NCI-H1930 (cell line): ENCODE measurements at places on chromosomes 7 and 10.

DNA sequence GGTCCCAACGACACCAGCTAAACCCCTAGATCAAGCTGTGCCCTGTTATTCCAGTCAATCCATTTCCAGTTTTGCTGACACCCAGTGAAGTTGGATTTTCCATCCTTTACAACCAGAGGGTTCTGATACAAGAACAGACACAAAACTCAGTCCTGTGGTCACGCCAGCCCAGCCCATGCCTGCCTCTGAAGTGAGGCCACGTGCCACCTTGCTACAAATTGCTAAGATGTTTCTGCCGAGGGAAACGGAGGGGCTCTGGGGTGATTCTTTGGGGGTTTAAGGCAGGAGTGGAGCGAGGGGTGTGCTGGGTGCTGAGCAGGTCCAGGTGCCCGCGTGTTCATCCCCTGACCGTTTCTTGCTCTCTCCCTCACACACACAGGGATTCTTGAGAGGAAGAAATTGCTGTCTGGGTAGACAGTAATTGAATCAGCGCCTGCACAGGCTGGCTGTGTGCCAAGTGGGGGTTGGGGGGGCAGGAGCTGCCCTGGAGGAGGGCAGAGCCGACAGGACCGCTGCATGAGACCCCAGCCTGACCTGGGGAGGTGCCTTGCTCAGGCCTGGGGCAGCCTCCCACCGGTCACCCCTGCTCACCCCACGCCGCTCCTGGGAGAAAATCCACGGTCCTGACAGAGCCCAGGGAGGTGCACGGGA, 38.1 kb downstream of the ADAP1 start:
- DNase-seq: no peak

- no peak for DNase-seq
Measured at GRCh38 chr7:4203626-4204512, 478.2 kb upstream of the FOXK1 start.

- DNase-seq: no peak
Measured at GRCh38 chr7:116443101-116443523, 56.4 kb upstream of the CAV2 start.

GRCh38 chr7:133411395-133411794, 158.5 kb downstream of the EXOC4 start:
- DNase-seq: no peak

DNA sequence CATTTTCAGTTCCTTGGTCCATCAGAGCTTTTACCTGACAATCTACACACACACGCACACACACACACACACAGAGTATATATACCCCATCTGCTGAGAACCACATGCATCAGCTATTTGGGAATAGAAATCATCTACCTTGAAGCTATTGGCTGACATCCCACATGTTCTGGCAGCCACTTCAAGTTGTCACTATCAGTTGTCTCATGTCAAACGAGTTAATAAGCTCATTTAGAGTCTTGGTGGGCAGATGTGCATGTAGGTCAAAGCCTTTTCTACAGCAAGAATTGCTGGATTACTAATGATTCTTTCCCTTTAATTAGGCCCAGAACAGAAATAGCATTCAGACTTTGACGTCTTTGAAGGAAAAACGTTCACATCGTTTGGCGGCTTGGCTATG, 36.8 kb downstream of the COL28A1 start:
- no peak for DNase-seq

- DNase-seq: no peak
Measured at GRCh38 chr7:42624471-42624870, 287.4 kb downstream of the C7orf25 start.

DNA sequence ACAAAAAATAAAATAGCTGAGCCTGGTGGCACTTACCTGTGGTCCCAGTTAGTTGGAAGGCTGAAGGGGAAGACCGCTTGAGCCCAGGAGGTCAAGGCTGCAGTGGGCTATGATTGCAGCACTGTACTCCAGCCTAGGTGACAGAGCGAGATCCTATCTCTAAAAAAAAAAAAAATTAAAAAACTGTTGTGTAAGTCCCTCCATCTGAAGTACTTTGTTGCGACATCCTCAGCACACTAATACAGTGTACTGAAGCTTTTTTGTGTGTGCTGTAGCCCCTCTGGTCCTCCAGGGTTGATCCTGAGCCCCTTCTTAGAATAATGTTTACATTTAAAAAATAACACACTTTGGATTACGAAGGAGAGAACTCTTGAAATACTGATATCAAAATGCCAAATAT, 71.3 kb downstream of the PFKFB3 start:
- no peak for DNase-seq

DNA sequence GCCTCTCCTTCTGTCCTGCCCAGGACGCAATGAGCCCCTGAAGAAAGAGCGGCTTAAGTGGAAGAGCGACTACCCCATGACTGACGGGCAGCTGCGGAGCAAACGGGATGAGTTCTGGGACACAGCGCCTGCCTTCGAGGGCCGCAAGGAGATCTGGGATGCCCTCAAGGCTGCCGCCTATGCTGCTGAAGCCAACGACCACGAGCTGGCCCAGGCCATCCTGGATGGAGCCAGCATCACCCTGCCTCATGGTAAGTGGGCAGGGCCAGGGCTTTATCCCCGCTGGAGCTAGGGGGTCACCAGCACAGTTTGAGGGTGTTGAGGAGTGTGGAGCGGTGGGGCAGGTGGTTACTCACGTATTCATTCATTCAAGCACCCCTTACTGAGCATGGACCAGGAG, 4.7 kb upstream of the ANKRD2 start:
- DNase-seq: no peak

DNA sequence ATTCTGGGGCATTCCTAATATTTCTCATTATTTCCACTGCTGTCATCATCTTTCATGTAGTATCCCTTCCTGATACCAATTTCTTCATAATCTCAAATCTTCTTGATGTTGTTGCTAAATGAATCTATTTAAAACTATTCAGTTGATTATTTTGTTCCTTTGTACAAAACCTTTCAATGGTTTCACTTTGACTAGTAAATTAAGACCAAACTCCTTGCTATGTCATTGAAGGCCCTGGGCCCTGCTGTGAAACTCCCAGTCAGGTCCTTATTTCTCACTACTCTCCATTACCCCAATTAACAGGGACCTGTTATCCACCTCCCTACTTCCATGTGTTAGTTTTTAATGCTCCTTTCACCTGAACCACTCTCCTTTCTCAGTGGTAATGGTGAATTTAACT, 97.0 kb downstream of the CTTNBP2 start:
- no peak for DNase-seq

GRCh38 chr7:132075515-132075914, 500.8 kb downstream of the PLXNA4 start:
- no peak for DNase-seq

DNA sequence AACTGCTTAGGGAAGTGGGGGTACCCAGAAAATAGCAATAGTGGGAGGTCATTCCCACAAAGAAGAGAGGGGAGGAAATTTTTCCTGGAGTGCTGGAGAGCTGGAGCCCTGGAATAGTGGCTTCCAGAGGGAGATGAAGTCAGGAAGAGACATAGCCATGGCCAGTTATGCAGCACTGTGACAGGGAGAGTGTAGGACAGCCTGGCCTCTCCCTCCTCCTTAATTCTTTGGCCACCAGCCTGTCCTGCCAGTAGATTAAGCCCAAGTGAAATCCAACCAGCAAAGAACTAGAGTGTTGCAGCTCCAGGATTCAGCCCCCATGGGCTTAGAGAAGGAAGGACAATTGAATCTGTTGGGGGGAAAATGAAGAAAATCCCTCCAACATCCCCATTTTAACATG, 130.5 kb downstream of the HDAC9 start:
- no peak for DNase-seq

GRCh38 chr7:84088802-84089201, 105.8 kb downstream of the SEMA3A start:
- DNase-seq: no peak

DNA sequence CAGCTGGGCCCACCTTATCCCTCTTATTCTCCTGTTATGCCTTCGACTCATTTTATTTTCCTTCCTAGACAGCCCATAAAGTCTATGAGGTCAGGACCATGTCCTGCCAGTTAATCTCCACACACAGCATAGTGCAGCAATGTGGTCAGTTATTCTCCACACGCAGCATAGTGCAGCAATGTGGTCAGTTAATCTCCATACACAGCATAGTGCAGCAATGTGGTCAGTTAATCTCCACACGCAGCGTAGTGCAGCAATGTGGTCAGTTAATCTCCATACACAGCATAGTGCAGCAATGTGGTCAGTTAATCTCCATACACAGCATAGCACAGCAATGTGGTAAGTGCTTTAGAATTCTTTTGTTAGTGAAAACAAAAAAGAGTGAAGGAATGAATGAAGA, 77.8 kb downstream of the TEX36 start:
- DNase-seq: no peak

GRCh38 chr10:13739183-13739582, 152.4 kb downstream of the PRPF18 start:
- DNase-seq: no peak

- no peak for DNase-seq
Measured at GRCh38 chr10:81876253-81877077, 1.5 kb downstream of the NRG3 start.

DNA sequence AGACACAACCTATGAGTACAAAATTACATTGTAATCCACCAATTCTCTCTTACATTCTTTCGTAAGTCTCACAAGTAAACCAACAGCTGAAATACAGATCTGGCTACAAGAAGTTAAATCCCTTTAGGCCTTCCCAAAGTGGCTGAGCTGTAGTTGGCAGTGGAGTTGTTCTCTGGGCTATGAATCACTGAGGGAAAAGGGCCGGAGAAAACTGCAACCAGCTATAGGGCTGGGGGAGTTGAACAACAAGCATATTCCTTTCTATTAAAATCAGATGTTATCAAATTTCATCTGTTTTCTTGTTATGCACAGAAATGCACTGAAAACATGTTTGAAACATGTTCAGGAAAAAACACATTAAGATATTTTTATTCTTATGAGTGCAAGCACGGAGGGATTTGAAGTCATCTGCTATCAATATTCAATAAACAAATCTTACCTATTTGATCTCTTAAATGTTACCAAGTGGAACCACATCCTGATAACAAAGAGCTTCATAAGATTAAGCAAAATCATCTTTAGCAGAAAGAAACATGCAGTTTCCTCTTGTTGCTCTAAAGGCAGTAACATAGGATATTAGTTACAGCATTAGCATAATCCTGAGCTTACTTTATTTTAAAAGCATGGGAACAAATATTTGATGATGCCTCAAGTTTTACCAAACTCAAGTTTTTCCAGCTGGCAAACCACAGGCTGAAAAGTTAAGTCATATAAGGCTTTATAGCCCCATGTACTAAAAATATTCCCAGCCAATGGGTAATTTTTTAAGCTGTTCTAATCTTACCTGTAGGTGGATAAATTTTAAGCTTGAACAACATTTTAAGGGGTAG, 212.7 kb downstream of the TAX1BP1 start:
- DNase-seq: no peak

DNA sequence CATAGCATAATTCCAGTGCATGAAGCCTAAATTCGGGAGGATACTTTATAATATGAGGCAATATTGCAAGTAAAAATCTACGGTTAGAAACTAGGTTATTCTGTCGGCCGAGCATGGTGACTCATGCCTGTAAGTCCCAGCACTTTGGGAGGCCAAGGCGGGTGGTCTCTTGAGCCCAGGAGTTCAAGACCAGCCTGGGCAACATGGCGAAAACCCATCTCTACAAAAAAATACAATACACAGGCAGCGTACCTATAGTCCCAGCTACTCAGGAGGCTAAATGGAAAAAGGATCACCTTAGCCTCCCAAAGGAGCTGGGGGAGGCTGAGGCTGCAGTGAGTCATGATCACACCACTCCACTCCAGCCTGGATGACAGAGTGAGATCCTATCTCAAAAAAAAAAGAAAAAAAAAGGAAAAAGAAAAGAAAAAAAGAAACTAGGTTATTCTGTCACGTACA, 14.2 kb downstream of the SKAP2 start:
- DNase-seq: no peak

DNA sequence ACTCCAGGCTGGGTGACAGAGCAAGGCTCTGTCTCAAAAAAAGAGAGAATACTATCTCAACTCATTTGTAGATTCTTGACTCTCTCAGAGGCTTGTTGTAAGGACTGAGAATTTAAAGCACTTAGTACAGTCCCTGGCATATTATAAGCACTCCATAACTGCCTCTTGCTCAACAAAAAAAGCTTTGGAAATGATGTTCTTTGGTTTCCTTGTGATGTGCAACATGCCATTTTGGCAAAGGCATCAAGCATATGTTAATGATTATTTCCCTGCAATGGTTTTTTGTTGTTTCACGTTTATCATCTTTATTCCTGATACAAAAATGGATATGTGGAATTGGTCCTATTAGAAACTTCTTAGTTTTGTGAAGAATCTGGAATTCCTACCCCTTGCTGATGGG, 15.7 kb downstream of the NOLC1 start:
- no peak for DNase-seq

- no peak for DNase-seq
Measured at GRCh38 chr7:52940481-52940880, 95.0 kb upstream of the POM121L12 start.

DNA sequence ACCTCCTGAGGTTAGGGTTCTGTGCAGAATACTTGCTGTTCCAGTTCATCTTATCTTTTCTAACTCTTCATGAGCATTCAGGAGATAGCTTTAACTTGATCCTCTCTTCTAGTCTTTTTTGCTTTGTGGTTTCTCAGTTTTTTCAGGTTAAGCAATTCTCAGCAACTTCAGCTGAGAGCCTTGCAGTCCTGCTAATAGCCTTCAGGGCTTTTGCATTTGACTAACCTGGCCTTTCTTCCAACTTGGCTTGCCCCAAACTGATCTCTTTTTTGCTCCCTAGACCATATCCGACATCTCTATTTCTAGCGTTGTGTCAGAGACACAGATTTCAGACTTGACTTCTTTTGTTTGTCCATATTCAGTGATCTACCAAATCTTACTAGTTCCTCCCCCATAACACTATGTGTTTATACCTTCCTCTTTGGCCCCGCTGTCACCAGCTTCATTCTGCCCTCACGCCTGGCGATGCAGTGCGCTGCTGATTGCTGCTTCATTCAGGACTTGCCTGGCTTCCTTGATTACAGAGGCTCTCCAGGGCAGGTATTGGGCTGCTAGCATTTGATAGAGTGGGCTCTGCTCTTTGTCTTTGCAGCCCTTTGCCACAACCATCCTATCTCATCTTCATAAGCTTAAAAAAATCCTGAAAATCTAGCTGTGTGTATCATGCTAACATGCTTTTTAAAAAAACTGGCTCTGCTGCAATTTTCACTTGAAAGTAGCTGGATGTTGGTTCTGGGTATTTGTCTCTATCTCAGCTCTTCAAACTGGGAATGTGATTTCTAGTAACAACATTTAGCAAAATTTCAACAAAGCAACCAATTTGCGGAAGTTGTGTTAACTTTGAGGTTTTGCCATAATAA, 9.6 kb downstream of the CUL1 start:
- DNase-seq: no peak

DNA sequence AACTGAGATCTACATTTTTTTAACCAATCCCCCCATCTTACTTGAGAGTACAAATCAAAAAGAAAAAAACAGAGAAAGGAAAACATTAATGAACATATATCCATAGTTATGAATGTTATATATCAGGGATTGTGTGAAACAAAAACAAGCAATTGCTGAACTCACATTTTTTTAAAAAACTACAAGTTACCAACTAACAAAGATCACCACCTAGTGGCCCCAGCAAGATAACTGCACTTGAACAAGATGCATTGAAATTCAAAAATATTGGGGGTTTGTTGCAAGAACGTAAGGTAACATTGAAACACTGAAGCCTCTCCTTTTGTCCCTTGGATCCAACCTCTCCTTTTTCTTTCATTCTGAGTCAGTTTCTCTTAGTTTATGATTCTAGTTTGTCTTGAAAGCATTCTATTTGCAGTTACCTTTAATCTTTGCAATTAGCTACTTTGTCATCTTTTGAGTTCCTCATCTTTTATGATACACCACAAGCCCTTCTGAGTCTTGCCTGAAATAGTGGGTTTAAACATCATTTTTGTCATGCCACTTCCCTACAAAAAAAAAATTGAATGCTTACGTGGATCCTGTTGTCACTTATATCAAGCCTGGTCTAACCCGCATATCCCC, 87.3 kb upstream of the TES start:
- DNase-seq: no peak
